ENCODE measurements at places on chromosomes 1 and 21. TPM values are rescaled to one million over a fixed set of nuclear protein-coding genes. Genes with fewer than 3 reads are reported as not detected.

GRCh38 chr1:168057921-168058320 lies 78.8 kb downstream of the GPR161 start:
- no peak for DNase-seq

DNA sequence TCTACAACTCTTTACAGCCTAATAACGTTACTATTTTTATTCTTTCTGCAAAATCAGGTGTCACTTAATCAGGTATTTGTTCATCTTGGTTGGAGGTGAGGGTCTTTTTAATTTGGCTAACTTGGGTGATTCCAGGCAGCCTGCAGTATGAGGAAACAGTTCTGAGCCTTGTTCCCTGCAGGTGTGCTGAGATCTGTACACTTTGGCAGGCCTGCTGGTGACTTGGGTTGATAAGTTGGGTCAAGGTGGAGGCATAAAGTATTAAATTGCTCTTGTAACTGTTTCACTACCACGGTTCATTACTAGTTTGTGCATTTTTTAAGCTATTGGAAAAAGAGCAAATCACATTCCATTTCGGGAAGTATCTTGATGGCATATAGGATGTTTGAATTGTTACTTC lies 10.0 kb downstream of the MAP3K21 start:
- no peak for DNase-seq

DNA sequence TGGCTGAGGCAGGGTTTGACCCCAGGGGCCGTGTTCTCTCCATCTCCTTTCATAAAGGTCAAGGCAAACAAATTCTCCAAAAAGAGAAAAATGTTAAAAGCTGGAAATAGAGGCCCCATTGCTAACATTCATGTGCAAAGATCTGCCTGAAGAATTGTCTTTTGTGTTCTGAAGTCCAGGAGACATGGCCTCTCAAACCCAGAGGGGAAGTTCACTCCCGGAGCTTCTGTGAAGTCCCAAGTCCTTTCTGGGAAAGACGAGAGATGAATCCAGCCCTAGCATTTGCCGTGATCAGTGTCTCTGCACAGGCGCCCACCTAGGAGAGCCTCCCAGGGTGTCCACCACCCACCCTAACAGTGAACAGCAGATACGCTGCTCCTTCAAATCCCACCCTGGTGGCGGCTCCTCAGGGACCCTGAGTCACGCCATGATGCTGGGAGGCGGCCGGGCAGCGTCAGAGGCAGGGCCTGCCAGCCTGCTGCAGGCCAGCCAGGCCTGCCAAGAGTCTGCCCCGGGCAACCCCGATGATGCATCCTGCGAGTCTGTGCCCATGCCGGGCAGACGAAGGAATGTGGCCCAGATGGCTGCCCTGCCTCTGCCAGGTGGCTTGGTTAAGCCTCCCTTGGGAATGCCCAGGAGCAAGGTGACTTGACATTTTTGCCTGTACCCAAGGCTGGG lies 5.2 kb upstream of the C2CD2 start:
- no peak for DNase-seq

GRCh38 chr1:21857142-21857839 lies 45.2 kb downstream of the LDLRAD2 start:
- DNase-seq: no peak

DNA sequence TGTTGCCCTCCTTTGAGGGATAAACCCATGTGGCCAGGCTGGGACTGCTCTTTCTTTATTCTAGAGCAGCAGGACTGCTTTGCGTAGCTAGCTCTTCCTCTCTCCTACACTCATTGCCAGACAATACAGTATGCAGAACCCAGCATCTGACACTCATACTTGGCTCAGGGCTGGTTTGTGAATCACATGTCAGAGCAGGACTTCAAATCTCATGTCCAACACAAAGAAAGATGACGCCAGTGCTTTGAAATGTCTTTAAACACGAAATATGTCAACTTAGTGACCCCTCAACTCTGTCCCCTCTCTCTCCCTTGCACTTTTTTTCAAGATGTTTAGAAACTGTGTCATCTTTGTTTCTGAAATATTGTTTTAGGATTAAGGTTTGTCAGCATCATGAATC lies 135.0 kb downstream of the TGFB2 start:
- no peak for DNase-seq

GRCh38 chr1:113041569-113042284 lies 31.3 kb upstream of the LRIG2 start:
- DNase-seq: no peak

DNA sequence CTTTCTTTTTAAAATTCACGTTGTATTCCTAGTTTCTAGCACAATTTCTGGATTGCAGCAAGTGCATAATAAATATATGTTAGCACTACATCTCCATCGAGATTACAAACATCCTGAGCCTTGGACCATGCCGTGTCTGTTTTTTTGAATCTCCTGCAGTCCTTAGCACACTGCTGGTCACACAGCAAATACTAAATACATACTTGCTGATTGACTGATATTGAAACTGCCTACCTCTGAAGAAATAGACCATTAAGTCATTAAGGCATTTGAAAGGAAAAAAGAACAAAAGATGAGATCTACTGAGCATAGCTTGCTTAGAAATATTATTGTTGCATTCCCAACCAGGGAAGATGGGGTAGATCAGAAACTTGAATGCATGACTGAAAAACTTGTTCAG lies 369.1 kb downstream of the PTBP2 start:
- DNase-seq: no peak

- DNase-seq: no peak
These were observed 1.9 kb downstream of the CYP2J2 start for GRCh38 chr1:59924653-59925052.

DNA sequence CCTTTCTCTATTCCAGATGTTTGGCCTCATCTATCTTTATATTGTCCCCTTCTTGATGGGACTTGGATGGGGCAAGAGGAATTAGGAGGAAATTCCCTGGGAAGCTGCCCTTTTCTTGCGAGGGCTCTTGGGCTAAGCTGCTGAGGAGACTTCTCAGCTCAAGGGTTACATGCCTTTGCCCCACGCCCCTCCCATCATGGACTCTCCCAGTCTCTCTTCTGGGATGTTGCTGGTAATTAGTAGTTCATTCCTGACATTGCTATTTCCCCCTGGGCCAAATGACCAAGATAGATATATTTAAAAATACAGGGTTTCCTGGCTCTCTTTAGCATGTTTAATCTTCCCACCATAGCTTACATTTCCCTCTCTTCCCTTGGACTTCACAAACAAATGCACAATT lies 90.6 kb upstream of the RALGPS2 start:
- DNase-seq: no peak

GRCh38 chr1:213448776-213449175 lies 397.7 kb downstream of the RPS6KC1 start:
- DNase-seq: no peak

- DNase-seq: no peak
These were observed 22.6 kb downstream of the GPR157 start for GRCh38 chr1:9106286-9106685.

- no peak for DNase-seq
These were observed 152.2 kb downstream of the SIPA1L2 start for GRCh38 chr1:232477728-232478127.

- DNase-seq: no peak
These were observed 128.8 kb downstream of the MACF1 start for GRCh38 chr1:39333296-39333695.

GRCh38 chr1:1796466-1796865 lies 18.2 kb upstream of the NADK start:
- DNase-seq: no peak

- no peak for DNase-seq
These were observed 35.5 kb downstream of the SH3GLB1 start for GRCh38 chr1:86739648-86740509.

DNA sequence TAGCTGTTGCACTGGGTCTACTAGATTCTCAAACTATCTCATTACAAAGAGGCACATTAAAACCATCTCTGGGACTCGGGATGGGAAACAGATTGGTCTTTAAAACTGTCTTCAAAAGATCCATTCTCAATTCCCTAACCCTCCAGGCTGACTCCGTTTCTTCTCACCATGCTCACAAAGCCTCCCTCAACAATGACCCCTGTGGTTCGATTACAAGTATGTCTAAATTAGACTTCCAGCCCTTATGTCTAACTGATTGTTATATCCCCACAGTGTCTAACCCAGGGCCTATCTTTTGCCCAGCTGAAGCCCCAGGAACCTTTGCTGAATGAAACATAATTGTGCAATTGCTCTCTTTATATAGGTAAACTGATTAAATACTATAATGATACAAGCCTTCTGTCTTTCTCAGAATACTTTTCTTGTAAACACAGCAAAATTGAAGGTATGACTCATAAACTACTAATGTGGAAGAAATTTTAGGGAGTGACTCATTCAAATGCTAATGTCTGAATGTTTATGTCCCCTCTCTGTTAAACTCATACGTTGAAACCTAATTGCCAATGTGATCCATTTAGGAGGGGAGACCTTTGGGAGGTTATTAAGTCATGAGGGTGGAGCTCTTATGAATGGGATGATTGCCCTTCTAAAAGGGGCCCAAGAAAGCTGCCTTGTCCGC lies 65.6 kb upstream of the DAB1 start:
- DNase-seq: no peak

DNA sequence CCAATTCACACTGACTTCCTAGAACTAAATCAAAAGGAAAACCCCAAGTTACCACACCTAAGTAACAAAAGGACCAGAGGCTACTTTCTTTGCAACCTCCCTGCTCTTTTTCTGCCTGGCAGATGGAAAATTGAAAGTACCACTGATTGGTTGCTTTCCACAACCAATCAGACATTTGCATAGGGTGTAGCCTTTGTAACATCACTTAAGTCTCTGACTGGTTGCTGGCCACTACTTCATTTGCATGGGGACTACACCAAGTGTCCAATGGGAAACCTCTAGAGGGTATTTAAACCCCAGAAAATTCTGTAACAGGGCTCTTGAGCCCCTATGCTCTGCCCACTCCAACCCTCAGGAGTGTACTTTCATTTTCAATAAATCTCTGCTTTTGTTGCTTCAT lies 365.0 kb downstream of the LTN1 start:
- no peak for DNase-seq

- no peak for DNase-seq
These were observed 405.1 kb downstream of the VAV3 start for GRCh38 chr1:107559881-107560280.

DNA sequence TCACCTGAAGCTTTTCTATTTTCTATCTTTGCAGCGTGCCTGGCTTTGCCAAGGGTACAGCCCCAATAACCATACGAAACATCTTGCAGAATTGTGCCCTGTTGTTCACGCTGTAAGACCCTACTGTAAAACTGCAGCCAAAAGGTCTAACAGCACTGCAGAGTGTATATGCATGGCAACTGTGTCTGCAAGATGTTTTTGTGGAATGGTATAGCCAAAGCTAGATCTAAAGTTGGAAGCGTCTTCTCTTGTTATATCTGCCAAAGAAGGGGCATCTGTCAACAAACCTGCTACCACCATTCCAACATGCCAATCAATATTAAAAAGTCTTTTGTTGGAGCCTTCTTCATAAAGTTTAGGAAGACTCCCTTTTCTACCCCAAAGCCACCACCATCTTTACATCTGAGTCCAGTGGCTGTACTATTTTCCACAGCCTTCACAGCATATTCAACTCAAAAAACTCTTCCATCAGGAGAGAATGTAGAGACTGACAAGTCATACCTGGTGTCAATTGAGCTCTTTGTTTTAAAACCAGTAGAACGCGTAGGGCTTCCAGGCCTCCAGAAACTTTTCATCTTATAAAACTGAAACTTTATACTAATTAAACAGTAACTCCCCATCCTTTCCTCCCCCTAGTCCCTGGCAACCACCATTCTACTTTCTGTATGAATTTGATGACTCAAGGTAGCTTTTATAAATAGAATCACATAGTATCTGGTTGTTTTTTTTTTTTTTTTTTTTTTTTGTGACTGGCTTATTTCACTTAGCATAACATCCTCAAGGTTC lies 40.0 kb downstream of the ZSCAN20 start:
- DNase-seq: no peak

- no peak for DNase-seq
These were observed 28.1 kb upstream of the WASF2 start for GRCh38 chr1:27517907-27518718.

GRCh38 chr1:208213786-208214185 lies 30.4 kb downstream of the PLXNA2 start:
- DNase-seq: no peak

DNA sequence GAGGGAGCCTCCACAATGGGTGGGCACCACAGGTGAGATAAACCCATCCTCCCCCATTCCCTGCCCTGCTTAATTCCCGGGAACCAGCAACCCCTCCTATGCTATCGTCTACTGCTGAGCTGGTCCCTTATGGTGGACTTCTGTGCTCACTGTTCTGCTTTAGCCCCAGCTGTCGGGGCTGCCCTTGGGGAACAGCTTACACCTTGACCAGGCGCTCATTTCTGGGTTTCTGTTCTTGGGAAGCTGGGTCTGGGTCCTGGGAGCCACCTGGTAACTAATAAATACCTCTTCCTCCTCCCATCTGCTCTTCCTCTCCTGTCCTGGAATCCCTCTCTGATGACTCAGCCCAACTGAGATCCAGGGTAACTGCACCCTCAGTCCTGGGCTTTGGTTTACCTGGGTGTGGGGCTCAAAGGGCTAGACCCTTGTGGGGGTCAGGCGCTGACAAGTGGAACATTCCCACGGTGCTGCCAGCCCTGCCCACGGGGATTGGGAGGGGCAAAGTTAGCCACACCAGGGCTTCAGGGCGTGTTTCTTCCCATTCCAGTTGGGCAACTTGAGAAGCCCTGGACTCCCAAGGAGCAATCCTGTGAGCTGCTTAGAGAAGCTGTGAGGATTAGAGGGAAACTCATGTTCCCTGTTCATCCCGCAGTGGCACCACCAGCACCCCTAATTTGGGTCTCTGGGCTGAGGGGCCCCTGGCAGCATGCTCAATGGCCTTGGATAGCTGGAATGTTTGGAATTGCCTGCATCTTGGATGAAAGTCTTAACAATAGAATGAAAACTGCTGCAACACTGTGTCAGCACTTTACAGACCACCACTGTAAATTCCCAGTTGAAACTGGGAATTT lies 1.6 kb downstream of the PCAT6 start:
- no peak for DNase-seq

- no peak for DNase-seq
These were observed 108.1 kb downstream of the ATP1B1 start for GRCh38 chr1:169214598-169214997.

GRCh38 chr1:179137617-179138255 lies 55.9 kb downstream of the TOR3A start:
- no peak for DNase-seq

DNA sequence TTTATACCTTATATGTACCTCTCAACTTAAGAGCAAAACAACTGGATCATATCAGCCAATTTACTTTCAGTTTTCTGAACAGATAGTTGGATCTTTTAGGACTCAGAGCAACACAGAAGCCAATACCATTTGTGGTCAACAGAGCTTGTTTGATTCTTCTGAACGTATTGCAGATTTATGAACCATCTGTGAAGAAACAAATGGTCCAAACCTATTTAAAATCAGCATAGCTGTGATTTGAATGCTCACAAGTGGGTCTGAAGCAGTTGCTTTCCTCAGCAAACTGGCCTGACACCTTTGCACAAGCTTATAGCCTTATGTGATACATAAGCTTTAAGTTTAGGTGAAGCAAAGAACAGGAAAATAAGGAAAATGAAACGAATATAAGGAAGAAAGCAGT lies 147.6 kb downstream of the LRRIQ3 start:
- DNase-seq: no peak

GRCh38 chr1:207892764-207893163 lies 18.2 kb downstream of the CD34 start:
- no peak for DNase-seq

The WARS2 gene
- 9.7 TPM for total RNA-seq

The AK4 gene
- total RNA-seq: 169 TPM

The TP73 gene
- total RNA-seq: 5.7 TPM

The MROH9 gene
- total RNA-seq: not detected

The HSD3B2 gene
- 0.94 TPM for total RNA-seq

The GBP1 gene
- total RNA-seq: not detected

The TPTE gene
- total RNA-seq: not detected

The IL24 gene
- total RNA-seq: not detected

The RUNX3 gene
- total RNA-seq: 1.8 TPM

The GJC2 gene
- total RNA-seq: 0.72 TPM

The GRIK3 gene
- 5.5 TPM for total RNA-seq

The CR1L gene
- total RNA-seq: 12.5 TPM

All from WTC11 (cell line).